Urinary bladder (tissue), 4 donors: ENCODE measurements at places on chromosomes 5 and 9. TPM values are rescaled to one million over a fixed set of nuclear protein-coding genes. Genes with fewer than 3 reads are reported as not detected.

- DNase-seq: no peak
Observed at GRCh38 chr9:32574858-32575257, 1.9 kb upstream of the NDUFB6 start.

DNA sequence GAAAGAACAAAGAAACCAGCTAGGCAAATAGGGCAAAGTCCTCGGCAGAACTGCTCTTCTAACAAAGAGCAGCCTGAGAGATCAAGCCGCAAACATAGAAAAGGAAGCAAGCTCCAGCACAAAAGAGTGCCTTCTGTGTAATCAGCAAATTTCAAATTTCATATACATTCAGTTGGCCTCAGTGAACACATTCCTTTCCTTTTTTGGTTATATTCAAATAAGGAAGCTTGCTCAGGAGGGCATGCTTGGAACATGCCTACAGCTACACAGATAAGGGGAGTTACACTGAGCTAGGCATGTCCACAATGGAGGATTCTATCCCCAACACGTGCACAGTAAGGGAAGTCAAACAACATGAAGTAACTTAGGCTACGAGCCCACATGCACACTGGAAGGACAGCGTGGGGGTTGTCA lies 23.4 kb downstream of the IL33 start:
- no peak for DNase-seq

The CACNA1B gene
- 0.63 TPM for total RNA-seq

DNA sequence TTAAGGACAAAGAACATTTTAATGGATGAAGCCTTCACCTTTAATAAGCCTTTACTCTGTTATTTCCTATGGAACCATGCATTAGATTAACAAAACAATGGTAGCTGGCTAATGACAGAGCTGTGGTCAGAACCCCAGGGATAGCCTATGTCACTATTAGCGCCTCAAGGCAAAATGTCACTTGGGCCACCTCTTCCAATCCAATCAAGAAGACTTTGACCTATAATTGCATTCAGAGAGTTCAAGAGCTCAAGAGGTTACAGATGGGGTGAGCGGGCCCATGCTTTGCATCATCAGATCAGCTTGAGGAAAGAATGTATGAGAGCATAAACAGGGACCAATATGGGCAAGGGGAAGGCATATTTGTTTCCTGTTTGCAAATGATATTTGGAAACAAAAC lies 425.1 kb downstream of the ARHGEF28 start:
- no peak for DNase-seq

The NIPAL4 gene
- 5.0 TPM for total RNA-seq

The ZNF354B gene
- total RNA-seq: 34.5 TPM

DNA sequence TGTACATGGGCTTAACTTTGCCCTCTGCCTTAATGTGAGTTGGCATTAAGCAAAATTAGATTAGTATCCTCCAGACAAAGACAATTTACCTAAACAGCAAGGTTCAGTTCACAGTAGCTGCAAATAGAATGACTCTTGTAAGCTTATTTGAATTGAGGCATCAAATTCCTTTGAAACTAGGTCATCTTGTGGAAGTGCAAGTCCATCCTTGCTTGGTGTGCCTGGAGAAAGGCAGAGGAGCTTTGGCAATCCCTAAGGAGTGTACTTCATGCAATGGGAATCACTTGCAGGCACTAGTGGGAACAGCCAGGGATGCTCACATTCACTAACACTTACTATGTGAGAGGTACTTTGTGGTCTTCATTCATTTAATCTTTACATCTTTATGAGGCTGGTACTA lies 118.3 kb downstream of the DRD1 start:
- no peak for DNase-seq

DNA sequence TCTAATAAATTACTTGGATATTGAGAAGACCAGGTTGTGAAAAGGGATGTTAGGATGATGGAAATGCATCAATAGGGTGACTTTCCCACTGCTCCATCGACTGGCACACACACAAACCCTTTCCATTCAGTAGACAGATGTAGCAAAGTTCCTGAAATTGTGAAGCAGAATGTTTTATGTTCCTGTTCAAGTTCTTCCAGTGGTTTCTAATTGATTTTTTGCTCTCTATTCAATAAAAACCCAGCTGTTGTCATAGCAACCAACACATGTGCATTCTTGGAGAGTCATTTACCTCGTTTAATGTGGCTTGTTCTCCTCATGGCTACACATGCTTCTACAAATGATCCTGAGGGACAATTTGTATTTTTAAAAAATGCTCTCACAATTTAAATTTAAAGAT lies 244.6 kb downstream of the RAB3C start:
- DNase-seq: no peak

The GPRIN1 gene
- total RNA-seq: 1.3 TPM

DNA sequence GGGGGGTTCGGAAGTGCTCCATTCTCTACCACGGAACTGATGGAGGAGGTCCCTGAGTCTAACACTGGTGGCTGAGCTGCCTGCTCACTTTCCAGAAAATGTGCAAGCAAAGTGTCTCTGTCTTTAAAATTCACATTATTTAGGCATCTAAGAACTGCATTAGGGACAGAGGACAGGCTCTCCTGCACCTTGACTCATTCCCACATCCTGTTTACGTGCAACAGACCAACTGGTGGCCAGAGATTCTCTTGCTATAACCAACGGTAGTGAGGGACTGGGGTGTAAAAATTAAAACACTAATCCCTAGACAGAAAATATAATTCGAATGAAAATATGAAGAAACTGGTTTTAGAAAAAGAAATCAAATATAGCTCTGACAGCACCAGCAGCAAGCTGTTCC lies 320.9 kb downstream of the IRX2 start:
- DNase-seq: no peak

The PCSK5 gene
- total RNA-seq: 25.4 TPM

DNA sequence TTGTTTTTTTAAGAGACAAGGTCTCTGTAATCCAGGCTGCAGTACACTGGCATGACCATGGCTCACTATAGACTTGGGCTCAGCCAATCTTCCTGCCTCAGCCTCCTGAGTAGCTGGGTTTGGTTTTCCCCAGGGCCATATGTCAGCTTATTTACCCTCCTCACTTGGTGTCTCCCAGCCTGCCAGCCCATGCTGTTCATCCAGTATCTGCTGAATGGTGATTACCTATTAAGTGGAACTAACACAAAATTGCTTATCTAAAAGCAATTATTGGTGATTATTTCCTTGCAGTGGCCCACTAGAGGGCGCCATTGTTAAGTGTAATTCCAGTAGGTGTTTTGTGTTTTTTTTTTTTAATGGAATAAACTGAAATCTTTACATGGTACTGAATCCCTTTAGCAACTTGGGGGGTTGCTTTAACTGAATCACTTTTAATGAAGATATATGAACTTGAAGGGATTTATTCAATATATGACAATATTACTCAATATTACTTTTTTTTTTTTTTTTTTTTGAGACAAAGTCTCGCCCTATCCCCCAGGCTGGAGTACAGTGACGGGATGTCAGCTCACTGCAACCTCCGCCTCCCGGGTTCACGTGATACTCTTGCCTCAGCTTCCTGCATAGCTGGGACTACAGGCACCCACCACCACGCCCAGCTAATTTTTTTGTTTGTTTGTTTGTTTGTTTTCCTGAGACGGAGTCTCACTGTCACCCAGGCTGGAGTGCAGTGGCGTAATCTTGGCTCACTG lies 13.8 kb downstream of the EXOSC2 start:
- no peak for DNase-seq

DNA sequence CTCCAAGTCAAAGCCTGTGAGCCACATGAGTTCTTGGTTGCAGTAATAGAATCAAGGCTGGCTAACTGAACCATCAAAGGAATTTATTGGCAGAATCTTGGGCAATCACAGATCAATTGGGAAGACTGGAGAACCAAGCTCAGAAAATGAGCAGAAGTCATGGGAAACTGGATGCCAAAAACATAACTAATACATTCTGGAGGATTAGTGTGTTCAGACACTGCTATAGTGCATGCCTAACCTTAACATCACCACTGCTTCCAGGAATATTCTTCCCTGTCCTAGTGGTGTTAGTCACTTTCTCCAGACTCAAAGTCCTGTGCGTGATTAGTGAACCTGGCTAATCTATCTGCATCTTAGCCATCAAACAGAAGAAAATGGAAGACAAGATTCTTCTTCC lies 843.7 kb downstream of the EFNA5 start:
- DNase-seq: no peak

- no peak for DNase-seq
Observed at GRCh38 chr9:104025104-104025503, 69.0 kb upstream of the SMC2 start.

GRCh38 chr5:14011089-14012020 lies 66.9 kb upstream of the DNAH5 start:
- DNase-seq: peak; percentile 69

The PRDM9 gene
- not detected for total RNA-seq

DNA sequence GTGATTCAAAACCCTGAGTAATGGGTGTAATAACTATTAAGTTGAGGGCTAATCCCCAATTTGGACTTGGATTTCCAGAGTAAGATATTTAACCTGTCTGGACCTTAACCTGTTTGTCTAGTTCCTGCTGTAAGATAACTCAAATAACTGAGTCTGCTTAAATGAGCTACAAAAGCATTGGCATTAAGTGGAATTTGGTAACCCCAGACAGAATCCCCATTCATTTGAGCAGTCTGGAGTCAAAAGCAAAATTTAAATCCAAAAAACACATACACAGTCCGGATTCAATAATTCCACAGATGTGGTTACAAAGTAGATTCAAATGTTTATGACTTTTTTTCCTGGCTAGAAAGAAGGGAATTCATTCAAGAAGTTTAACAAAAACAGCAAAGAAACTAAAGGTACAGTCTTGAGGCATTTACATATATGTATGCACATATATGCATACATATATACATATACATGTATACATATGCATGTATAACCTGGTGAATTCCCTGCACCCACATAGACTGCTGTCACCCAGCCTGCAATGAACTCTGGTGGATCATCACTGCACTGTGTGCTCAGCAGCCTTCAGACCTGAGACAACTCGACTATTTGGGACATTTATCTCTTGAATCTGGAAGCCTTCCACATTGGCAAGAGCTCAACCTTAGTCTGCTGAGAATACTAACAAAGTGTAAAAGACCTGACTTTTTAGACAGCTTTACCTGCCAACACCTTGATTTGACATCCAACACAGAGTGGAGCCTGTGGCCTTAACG lies 205.4 kb downstream of the LURAP1L start:
- DNase-seq: no peak

The ROPN1L gene
- total RNA-seq: 0.26 TPM

The OTP gene
- total RNA-seq: not detected

DNA sequence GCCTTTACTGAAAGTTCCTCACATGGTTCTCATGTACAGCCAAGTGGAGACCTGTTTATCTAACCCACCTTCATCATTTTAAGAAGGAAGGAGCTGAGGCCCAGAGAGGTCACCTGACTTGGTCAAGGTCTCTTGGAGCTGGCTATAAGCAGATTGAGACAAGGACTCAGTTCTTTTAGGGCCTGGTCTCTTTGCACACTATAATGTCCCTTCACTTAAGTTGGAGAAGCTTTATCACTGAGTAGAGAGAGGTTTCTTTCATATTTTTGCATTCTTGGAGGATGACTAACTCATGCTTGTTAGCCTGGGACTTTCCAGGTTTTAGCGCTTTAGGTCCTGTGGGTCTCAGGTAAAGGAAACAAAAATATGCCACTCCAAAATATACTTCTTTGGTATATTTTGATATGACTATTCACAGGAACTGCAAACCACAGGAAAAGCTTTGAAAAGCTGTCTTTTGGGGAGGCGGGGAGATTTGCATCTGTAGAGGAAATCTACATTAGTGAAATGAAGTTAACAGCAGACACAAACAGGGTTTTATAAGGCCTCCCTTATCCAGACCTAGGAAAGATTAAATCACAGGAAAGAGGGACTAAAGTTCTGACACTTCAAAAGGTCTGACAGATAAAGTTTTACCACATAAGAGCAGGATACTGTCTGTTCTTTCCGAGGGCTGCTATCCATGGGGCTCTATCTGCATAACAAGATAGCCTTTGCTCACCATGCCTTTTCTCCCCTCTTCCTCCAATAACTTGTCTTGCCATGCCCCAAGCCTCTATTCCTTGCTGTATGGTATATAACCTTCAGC lies 95.8 kb upstream of the ANKRD55 start:
- no peak for DNase-seq

The CDO1 gene
- total RNA-seq: 21.1 TPM

The LRSAM1 gene
- 12.6 TPM for total RNA-seq

- no peak for DNase-seq
Observed at GRCh38 chr5:26231316-26231715, 807.1 kb downstream of the CDH9 start.

DNA sequence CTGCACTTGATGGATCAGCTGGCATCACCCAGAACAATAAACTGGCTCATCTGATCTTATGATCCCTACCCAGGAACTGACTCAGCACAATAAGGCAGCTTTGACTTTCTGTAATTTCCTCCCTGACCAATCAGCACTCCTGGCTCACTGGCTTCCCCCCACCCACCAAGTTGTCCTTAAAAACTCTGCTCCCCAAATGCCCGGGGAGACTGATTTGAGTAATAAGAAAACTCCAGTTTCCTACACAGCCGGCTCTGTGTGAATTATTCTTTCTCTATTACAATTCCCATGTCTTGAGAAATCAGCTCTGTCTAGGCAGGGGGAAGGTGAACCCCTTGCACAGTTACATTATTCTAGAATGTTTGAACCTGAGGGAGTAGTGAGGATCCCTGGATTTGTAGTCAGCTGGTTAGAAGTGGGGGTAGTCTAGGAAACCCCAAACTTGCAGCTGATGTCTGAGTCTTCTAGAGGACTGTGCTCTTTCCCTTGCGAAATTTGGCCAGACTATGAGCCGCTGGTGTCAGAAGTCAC lies 111.7 kb upstream of the NEK6 start:
- DNase-seq: no peak
